ENCODE measurements at places on chromosomes 3 and 15. TPM values are rescaled to one million over a fixed set of nuclear protein-coding genes. Genes with fewer than 3 reads are reported as not detected.

DNA sequence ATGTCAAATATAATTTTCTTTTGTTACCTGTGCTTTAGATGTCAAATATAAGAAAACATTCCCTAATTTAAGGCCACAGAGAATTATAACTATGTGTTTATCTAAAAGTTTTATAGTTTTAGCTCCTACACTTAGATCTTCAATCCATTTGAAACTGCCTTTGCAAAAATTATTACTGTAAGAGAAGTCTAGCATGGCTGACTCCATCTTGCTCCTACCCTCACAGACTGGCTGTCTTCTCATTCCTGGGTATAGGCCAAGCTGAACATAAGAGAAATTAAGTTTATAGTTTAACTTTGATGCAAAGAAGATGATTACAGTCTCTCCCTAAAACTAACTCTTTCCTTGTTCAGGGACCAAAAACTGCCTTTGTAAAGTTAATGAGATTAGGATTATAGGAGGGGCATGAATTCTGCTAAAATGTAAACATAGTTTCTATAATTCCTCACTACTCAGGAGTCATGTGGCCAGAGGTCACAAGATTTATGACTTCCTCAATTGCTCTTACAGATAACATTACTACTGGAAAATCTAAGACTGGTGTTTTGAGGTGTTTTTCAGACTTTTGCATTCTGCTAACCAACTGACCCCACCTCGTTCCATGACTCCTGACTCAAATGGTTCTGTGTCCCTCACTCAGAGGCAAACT is 184.0 kb downstream of the BCHE start:
- no peak for DNase-seq

The P4HTM gene
- total RNA-seq = 26.8 TPM

DNA sequence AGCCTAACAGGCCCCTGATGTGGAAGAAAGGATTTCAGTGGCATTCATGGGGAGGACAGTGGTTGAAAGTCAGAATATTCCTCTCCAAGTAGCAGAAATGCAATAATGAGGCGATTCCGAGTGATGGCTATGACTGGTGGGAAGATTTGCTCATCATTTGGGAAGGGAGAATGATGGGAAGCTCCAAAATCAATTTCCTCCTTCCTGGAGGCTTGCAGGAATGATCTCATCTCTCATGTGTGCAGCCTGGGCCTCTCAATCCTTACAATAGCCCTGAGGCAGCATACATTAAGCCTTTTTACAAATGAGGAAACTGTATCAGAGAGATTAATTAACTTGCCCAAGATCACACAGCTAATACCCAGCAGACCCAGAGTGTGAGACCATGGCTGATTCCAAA is 58.7 kb downstream of the BOC start:
- no peak for DNase-seq

GRCh38 chr3:356952-357351 is 160.4 kb downstream of the CHL1 start:
- DNase-seq = no peak

- DNase-seq = no peak
Observed at GRCh38 chr15:101029971-101030661, 111.0 kb downstream of the LRRK1 start.

The CHRNA7 gene
- total RNA-seq = not detected

- no peak for DNase-seq
Observed at GRCh38 chr3:101913168-101913567, 63.9 kb downstream of the NFKBIZ start.

- DNase-seq = peak; percentile 82
Observed at GRCh38 chr15:29937956-29938355, 115.7 kb upstream of the TJP1 start.

- DNase-seq = no peak
Observed at GRCh38 chr3:70076396-70076795, 76.9 kb downstream of the SAMMSON start.

The STXBP5L gene
- under 0.01 TPM for total RNA-seq

The ECE2 gene
- total RNA-seq = not detected

The PLA2G4D gene
- total RNA-seq = not detected

The PSTPIP1 gene
- total RNA-seq = not detected

DNA sequence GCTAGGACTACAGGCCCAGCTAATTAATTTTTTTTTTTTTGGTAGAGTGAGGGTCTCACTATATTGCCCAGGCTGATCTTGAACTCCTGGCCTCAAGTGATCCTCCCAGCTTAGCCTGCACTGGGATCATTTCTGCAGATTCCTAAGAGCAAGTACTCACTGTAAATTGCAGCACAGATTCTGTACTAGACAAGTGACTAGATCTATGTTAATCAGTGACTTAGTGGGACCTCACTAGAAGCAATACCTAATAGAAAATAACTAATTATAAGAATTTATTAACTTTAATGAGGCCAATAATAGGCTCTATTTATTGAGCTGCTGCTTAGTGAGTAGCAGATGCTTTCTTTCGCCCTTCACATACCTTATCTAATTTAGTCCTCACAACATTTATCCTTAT is 10.6 kb upstream of the UTS2B start:
- DNase-seq = no peak

GRCh38 chr3:150605998-150606641 is 3.0 kb downstream of the SELENOT start:
- DNase-seq = no peak

GRCh38 chr3:101203411-101203810 is 117.0 kb downstream of the IMPG2 start:
- no peak for DNase-seq

The GRM7 gene
- not detected for total RNA-seq

The CIDEC gene
- not detected for total RNA-seq

- DNase-seq = no peak
Observed at GRCh38 chr3:35404571-35404970, 234.8 kb upstream of the ARPP21 start.

GRCh38 chr15:101085311-101085700 is 166.1 kb downstream of the LRRK1 start:
- no peak for DNase-seq

The ARNT2 gene
- total RNA-seq = 20.7 TPM

The GASK1A gene
- total RNA-seq = 0.32 TPM

GRCh38 chr3:46454209-46454595 is 10.5 kb downstream of the LTF start:
- no peak for DNase-seq

GRCh38 chr15:65550681-65551098 is 20.4 kb downstream of the HACD3 start:
- peak; percentile 78 for DNase-seq

The C15orf62 gene
- total RNA-seq = under 0.01 TPM

DNA sequence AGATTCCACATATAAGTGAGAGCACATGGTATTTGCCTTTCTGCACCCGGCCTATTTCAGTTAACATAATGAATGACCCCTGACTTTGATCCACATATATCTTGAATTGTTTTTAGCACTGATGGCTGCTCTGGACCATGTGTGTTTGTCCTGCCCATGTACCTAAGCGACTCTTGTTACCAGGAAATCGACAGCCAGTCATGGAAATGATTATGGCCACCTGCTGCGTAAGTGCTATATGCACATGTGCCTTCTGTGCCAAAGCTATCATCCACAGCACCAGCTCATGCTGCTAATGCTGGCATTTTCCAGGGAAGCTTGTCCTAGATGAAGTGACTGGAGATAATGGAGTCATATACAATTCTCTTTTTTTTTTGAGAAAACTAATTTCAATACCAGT is 103.7 kb downstream of the PEX5L start:
- DNase-seq = no peak

GRCh38 chr3:16243706-16244490 is 20.8 kb downstream of the DPH3 start:
- DNase-seq = no peak

- peak; percentile 99 for DNase-seq
Observed at GRCh38 chr3:172140499-172141391, 101.4 kb downstream of the FNDC3B start.

DNA sequence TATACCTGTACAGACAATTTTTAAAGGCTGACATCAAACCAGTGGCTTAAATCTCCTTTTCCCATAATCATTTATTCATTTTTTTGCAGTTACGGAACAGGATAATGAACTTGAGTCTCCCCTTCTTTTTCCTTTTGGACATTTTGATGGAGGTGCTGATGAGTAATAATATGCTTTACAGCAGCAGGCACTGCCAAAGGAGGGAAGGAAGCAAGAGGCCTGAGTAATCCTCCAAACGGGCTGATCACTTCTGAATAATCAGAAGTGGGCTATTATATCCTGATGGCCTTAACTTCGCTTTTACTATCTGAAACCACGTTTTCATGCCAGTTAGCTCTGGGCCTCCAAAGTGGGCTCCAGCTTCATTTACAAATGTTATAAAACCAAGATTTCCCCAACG is 527.2 kb downstream of the FOXP1 start:
- no peak for DNase-seq

The CD86 gene
- not detected for total RNA-seq

- peak; percentile 28 for DNase-seq
Observed at GRCh38 chr3:122988508-122988907, 39.1 kb downstream of the SEMA5B start.

- peak; percentile 69 for DNase-seq
Observed at GRCh38 chr15:49286649-49287404, 116.8 kb downstream of the GALK2 start.

DNA sequence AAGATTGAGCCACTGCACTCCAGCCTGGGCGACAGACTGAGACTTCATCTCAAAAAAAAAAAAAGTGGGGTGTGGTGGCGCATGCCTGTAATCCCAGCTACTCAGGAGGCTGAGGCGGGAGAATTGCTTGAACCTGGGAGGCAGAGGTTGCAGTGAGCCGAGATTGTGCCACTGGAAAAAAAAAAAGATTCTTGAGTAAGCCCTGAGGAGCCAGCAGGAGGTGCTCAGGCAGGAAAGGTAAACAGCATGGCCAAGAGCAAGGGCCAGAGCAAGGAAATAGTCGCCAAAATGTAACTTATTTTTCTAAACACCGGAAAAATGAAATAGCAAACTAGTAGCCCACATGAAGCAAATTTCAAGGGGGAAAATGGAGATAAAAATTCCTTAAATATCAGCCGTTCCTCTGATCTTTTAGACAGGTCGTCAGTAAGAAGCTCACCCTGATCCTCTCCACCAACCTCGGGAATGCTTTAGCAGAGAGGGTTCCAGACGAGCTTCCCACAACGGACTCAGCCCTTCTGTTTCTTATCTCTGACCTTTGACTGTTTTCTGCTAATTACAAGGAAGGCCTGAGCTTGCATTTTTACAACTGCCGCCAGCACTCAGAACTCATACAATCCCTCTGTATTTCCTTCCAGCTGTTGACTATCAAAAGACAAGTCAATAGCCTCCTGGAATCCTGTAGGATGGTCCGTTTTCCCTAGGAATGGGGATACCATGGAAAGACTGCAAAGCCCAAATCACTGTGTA is 45.0 kb upstream of the AKAP13 start:
- peak; percentile 97 for DNase-seq

- peak; percentile 5 for DNase-seq
Observed at GRCh38 chr3:139522421-139522820, 17.1 kb downstream of the RBP1 start.

GRCh38 chr15:68158046-68158628 is 47.0 kb downstream of the CALML4 start:
- peak; percentile 31 for DNase-seq
